Liver (tissue), 10 donors: ENCODE measurements at places on chromosomes 6 and 20. TPM values are rescaled to one million over a fixed set of nuclear protein-coding genes. Genes with fewer than 3 reads are reported as not detected.

DNA sequence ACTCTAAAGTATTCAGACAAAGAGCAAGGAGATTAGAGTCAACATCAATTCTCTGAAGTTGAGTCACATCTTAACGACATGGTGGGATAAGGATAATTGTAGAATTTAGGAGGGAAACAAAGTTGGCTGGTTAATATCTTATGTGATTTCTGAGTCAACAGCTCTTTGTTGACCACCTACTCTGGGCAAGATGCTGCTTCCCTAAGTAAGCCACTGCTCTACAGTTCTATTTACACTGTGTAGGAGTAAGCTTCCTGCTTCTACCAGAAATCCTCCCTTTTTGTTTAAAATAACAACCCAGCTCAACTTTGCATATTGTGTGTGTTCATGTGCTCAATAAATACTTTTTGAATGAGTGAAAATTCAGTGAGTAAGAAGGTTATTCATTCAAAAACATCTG is 3.1 kb downstream of the HS3ST5 start:
- DNase-seq: no peak

GRCh38 chr6:3280091-3280490 is 21.3 kb downstream of the PSMG4 start:
- DNase-seq: no peak

DNA sequence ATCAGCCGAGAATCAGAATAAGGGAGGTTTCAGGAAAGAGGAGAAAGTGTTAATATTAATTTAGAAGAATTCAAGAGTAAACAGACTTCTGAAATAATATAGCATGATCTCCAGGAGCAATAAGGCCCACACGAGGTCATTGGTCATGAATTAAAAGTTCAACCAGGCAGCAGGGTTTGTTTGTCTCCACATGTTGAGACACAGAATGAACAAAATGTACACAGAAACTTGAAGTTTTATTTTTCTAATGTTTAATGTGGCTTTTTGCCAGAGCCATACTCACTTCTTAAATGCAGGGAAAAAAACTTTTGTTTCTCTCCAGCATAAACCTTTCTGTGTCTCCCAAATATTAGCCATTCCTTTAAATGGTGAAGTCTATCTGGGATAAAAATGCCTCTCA is 504.5 kb downstream of the HDGFL1 start:
- DNase-seq: no peak

DNA sequence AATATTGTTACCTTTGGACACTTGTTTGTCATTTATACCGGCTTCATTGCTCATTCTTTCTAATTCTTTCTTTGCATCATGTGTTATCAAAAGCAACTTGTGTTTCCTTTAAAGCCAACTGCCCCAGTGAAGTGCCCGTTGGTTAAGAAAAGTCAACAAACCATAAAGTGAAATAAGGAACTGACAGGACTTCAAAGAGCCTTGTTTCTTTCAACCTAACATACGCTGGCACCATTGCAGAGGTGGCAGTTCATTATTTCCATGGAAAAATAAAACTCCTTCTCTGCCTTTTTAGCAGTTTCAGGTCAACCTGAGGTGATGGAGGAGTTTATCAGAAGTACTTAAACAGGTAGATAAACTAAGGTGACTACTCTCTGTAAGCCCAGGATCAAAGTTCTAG is 28.8 kb downstream of the FERMT1 start:
- no peak for DNase-seq

- DNase-seq: no peak
Measured at GRCh38 chr6:90492369-90492768, 94.5 kb downstream of the MAP3K7 start.

DNA sequence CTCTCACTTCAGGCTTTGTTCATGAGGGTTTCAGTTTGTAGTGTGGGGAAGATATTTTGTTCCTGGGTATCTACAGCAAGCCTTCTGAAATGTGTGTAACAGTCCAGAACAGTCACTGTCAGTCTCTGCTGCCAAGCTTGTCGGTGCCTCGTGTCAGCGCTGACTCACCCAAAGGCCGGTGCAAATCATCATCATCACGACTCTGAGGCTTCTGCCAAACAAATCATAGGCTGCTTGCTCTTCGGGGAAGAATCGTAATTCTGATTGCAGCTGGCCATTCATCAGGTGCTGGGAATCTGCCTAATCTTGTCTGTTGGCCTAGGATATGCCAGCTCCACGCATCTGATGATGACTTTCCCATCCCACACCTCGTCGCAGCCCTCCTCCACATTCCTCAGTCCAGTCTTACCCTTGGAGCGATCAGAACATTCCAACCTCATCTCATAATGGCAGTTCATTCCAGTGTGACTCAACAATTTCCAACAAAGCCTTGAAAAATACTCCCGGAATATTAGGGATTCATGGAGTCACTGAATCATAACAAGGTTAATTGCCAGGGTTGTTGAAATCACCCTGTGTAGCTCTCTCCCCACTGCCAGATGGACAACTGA is 40.9 kb downstream of the ALDH8A1 start:
- DNase-seq: no peak

DNA sequence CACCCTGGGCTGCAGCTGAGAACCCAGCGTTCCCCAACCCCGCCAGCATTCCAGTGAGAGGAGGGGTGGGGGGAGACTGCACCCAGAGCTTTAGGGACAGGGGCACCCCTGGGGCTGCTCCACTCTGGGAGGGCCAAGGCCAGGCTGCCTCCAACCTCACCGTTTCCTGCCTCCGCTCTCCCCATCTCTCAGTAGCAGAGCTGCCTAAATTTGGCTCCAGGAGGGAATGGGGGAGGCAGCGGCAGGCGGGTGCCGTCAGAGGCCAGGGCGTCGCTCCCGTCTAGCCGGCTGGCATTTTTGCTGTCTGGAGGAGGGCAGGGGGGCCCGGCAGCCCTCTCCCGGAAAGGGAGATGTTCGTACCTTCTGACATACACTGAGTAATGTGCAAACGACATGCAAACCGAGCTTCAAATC is 46.6 kb downstream of the NOL4L start:
- no peak for DNase-seq

DNA sequence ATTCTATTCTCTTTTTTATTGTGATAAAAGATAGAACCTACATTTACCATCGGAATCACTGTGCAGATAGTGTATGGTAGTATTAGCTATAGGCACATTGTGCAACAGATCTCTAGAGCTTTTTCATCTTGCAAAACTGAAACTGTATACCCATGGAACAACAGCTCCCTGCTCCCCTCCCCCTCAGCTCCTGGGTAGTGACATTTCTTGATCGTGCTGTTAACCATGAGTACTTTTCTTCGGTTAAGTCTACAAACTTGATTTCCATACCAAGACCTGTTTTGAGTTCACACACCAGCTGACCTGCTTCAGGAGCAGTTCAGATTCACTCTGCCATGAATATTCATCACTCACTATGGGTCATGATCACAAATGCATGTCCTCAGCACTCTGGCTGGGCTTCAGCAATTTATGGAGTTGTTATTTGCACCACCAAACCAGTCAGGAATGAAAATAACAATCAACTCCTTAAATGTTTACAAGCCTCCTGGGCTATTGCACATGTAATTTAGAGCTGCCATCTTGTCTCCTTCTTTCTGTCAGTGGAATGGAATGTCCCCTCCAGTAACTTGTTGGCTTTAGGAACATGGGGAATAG is 32.8 kb downstream of the PRDM1 start:
- no peak for DNase-seq

DNA sequence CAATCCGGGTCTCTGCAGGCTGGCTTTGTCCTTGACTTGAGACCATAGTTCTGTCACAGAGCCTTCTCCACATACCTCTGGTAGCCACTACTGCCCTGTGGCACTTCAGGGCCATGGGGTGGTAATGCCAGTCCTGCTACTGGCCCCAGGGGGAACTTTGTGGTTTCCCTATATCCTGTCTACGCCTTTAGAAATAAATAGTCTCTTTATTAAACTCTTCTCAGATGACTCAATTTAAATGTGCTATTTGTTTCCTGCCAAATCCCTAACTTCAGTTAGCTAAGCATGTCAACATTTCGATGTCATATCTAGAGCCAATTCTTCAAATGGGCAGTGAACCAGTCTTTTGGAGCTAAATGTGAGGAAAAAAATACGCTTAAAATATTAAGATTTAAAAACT is 60.1 kb downstream of the SEL1L2 start:
- DNase-seq: no peak

DNA sequence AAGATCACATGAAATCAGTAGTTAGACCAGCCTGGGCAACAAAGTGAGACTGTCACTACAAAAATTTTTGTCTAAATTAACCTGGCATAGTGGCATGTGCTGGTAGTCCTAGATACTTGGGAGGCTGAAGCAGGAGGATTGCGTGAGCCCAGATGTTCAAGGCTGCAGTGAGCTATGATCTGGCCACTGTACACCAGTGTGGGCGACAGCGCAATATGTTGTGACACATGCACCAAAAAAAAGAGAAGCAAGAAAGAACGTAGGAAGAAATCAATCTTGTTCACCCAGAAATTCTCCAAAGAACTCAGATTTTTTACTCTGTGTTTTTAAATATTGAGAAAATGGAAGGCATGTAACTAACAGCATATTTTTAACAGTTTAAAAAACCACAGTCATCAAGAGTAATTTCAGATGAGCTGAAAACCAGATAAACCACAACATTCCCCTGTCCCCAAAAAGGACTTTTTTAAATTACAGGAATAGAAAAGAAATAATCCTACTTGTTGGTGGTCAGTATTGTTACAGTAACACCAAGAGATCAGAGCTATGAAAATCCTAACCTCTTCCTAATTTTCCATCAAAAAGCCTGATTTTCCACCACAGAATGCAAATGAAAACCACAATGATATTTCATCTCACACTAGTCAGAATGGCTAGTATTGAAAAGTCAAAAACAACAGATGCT is 240.2 kb downstream of the KHDC1L start:
- no peak for DNase-seq

DNA sequence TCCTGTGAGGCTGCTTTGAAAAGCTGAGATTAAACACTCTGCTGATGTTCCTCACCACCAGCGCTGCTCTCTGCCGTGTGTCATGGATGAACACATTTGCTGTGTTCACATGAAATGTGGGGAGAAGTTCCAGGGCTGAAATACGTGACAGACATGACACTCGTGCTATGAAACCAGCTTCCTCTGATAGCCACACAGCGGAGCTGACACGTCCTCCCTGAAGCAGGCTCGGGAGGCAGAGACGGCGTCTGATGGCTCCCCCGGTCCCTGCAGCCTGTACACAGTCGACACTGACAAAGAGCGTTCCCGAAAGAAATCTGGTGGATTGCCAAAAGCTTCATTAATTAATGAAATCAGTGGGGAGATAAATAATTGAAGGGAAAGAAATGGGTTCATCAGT is 17.5 kb downstream of the AGPAT4 start:
- DNase-seq: no peak

DNA sequence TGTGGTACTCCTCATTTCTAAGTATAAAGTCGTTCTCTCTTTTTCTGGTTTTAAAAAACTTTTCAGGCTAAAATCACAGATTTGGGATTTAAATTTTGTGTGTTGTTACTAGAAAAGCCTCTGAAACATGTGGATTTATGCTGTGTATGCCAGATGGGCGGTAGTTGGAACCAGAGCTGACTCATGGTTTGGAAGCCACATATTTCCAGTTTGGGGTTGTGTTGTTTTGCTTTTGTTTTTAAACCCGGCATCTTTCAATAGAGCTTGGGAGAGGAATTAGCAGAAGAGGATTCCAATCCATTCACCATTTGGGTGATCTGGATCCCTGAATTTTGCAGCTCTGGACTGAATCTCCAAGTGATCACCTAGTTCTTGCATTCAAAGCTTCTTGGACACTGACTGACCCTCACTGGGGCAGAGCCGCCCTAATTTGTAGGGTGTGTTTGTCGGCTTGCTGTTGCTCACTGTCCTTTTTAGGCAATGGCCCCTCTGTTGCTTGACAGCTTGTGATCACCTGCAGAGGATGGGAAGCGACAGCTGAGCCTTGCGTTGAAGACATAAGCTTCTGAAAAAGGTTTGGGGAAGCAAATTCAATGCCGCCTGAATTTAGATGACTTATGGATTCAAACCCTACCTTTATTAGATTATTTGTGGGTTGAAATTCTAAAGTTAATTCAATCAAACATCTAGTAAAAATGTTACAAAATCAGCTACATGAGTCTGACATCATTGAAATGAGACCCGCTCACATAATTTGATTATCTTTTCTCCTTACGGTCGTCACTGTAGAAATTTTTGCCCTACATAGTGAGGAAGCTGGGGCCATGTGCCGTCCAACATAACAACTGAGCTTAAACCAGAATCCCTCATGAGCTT is 79.9 kb upstream of the CD83 start:
- DNase-seq: no peak

DNA sequence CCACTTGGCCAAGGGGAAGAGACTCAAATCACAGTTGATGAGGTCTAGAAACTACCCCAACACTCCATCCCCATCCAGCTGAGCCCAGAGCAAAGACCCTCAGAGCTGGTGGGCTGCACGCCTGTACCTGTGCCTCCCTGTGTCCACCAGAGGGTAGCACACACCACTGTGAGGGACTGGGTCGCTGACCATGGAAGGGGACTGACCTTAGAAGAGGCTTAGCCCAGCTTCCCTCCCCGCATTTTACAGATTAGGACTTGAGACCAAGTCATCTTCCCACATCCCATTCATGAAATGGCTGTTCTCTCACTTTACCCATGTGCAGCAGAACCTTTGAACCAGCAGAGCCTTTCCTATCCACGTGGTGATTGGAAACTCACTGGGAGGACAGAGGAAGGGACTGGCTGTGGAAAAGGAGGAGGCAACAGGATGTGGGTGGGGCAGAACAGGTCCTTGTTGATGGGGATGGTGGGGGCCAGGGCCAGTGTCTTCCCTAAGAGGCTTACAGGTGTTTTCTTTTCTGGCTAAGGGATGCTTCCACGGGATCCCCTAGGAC is 44.3 kb downstream of the CPXM1 start:
- no peak for DNase-seq

DNA sequence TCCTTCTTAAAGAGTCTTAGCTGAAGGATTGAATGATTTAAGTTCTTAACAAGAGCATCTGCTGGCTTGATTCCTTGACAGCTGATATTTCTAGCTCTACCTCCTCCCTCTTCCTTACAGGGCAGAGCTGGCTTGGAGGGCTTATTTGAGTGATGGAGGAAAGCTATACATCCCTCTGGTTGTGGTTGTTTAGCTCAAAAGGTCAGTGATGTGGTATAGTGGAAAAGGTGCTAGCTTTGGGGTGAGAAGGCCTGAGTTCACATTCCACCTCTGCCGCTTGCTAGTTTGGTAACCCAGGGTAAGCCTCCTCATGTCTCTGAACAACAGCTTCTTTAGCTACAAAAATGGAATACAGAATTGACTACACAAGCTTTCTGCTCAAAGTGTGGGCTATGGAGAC is 8.3 kb downstream of the CHMP4B start:
- no peak for DNase-seq

GRCh38 chr6:155936127-155936526 is 480.5 kb upstream of the NOX3 start:
- no peak for DNase-seq

GRCh38 chr6:116277124-116277523 is 2.6 kb downstream of the TSPYL1 start:
- DNase-seq: no peak

- no peak for DNase-seq
Measured at GRCh38 chr6:23566418-23566817, 559.6 kb upstream of the NRSN1 start.

Gene SEMG1
- total RNA-seq: not detected

Gene HLA-DQB1
- total RNA-seq: 12.4 TPM

Gene HEY2
- total RNA-seq: 1.0 TPM

Gene PDE7B
- 5.2 TPM for total RNA-seq
